ENCODE measurements at places on chromosomes 12 and 14. TPM values are rescaled to one million over a fixed set of nuclear protein-coding genes. Genes with fewer than 3 reads are reported as not detected.

The SPATS2 gene
- total RNA-seq, result 14.9 TPM

The E2F7 gene
- total RNA-seq, result 20.5 TPM

The TWF1 gene
- 99.3 TPM for total RNA-seq

The ARHGAP9 gene
- total RNA-seq, result 1.2 TPM

The FAM181A gene
- total RNA-seq, result not detected
